ENCODE measurements at places on chromosomes 4 and X.

DNA sequence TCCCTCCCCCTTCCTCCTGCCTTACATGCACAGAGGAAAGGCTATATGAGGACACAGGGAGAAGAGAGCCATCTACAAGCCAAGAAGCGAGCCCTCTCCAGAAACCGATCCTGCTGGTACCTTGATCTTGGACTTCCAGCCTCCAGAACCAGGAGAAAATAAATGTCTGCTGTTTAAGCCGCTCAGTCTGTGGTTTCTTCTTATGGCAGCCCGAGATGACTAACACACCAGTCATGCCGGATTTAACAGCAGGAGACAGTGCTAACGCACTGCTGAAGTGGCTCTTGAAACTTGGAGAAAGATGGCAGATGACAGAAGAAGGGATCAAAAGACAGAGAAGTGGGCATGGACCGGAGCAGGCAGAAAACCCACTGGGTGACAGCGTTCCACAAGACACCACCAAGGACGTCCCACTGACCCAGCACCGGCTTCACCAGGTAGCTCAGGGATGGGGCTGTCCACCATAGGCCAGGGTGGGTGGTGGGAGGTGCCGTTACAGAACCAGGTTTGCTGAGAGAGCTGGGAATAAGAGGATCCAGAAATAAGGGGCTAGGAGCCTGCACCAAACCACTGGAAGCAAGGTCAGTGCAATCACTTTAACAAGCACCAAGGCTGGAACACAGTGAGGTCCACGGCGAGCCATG lies 6.2 kb upstream of the MAN2B2 start:
- DNase-seq: no peak

DNA sequence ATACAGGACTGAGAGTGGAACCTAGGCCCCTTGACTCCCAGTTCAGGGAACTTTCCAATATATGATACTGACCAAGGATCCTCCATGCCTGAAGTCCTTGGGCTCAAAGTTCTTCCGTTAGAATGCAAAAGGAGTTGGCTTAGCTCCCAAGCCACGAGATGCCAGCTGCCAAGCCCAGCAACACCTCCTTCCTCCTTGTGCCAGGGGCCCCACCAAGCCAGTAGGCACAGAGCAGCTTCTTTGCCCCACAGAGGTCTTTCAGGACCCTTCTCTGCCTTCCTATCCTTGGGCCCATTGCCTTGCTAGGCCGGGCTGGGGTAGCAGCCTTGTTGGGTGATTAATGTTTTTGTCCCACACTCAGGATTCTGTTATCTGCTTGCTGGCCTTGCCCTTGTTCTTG lies 105.6 kb downstream of the EFNB1 start:
- no peak for DNase-seq

DNA sequence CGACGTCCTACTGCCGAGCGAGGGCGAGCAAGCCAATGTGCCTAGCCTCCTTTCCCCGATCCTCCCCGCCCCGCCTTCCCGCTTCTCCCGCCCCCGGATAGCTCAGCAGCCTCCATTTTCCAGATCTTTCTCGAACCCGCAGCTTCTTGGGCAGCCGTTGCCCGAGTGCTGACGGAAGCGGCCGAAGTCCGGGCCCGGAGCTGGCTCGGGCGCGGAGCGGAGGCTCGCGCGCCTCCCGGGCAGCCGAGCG lies 172 bp upstream of the HSPA4L start:
- peak; percentile 84 for DNase-seq

- DNase-seq: no peak
Measured at GRCh38 chr4:40946652-40947051, 196.9 kb downstream of the NSUN7 start.

DNA sequence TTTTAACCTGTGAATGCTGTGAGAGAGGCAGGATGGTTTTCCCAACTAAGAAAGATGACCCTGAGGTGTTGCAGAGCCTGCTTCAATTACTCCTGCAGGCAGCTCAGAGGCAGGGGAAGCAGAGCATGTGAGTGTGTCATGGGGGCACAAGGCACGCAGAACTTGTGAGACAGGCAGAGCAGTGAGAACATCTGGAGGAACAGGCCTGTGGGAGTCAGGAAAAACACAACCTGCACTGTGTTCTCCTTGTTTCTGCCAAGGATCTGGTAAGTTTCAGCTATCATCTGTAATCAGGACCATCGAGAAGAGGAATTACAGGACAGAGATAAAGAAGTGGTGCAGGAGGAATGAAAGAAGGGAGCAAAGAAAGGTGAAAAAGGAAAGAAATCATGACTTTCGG lies 741.8 kb upstream of the INTU start:
- no peak for DNase-seq

DNA sequence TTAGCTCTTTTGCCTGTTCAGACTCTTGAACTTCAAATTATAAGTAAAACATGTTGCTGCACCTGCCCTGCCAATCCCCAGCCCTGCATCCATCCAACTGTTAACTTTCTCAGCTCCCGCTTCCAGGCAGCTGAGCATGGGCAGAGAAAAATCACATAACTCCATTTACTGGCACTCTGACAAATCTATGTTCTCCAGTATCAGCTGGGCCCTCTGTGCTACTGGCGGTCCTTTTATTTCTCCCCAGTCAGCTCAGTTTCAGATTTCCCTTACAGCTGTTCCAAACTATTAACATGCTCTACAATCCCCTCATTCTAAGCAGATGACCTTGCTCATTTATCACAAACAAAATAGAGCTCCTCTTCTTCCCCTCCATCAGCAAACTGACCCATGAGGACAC lies 240.4 kb upstream of the TET2 start:
- DNase-seq: no peak

GRCh38 chrX:155052738-155053498 lies 18.0 kb downstream of the CMC4 start:
- no peak for DNase-seq

DNA sequence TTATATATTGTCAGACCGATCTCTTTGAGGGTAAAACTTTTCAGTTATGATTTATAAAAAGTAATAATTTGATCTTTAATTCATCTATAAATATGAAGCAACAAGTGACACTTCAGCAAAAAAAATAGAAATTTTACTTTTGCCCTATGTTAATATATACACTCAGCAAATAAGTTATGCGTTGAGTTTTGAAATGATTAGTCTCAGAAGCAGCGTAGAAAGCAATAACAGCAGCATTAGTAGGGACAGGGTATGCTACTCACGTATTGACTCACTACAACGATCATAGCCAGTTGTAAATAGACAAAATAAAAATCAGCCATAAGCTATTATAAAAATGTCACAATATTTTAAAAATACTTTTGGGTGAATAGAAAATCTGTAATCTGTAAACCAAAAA lies 1229.2 kb downstream of the ADGRL3 start:
- no peak for DNase-seq

DNA sequence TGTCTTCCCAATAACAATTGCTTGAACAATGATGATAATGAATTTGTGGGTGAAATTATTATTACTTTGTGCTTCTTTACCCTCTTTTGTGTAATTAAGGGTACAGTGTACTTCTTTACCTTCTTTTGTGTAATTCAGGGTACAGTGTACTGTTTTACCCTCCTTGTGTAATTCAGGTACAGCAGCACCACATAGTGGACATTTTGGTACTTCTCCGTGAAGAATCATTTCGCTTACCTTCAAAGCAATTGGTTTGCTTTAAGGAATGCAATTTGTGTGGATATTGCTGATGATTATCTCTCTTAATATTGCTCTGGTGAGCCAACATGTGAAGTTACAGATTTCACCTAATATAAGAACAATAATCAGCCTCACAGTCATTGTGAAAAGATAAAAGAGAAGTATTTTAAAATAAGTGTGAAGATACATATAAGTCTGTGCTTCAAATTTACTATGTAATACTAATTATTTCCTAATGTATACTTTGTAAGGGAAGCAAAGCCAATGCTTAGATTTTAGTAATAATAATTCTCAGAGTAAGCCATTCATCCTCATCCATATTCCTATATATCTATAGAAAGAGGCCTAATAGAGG lies 27.2 kb upstream of the SEC24B start:
- peak; percentile 31 for DNase-seq

DNA sequence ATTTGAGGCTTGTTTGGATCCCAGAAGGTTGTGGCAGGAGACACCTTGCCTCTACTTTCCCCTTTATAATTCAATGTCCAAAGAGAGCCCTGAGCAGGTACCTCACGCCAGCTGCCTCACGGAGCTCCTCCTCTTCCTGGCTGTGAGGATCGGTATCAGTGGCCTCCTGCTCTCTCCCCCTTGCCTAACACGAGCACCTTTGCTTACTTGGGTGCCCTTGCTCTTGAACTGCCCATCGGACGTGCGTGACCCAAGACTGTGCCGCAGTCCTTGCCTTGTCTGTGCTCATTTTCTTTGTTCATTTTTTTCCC lies 27.8 kb upstream of the MSANTD1 start:
- DNase-seq: no peak

DNA sequence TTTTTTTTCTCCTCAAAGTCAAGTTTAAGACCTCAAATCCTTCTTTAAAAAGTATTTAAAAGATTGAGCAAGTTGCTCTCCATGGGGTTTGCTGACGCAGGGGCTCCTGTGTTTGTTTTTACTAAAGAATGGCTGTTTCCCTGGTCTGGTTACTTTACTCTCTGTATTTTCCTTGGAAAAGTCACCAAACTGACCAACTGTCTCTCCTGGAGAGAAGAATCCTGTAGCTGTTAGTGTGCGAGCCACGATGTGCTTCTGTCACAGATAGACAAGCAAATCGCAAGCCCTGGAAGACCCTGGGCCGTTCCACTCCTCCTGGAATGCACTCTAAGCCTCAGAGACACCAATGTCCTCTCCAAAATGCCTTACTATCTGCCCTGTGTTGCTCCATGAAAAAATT lies 212.1 kb downstream of the CHIC2 start:
- no peak for DNase-seq

DNA sequence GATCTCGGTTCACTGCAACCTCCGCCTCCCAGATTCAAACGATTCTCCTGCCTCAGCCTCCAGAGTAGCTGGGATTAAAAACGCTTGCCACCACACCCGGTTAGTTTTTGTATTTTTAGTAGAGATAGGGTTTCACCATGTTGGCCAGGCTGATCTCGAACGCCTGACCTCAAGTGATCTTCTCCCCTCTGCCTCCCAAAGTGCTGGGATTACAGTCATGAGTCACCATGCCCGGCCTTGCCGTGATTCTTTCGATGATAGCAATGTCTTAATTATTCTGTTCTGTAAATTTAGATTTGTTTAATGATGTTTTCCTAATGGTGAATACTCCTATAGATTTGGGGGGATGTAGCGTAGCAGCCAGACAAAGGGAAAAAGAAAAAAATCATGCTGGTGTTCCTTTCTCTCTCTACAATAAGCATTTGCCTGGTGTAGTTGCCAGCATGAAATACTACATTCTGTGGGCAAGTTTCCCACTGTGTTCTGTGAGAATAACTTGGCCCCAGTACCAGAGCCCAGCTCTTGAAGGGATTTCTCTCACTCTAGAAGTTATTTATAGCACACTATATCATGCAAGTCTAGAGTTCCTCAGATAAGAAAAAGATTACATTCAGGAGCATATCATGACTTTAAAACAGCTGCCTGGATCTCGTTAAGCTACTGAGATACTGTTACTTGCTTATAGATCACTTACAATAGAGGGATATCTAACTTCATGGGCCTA lies 15.4 kb downstream of the NIPAL1 start:
- DNase-seq: no peak

GRCh38 chr4:37476256-37476655 lies 209.9 kb downstream of the RELL1 start:
- no peak for DNase-seq

- peak; percentile 55 for DNase-seq
Measured at GRCh38 chr4:10582059-10582686, 102.4 kb downstream of the CLNK start.

DNA sequence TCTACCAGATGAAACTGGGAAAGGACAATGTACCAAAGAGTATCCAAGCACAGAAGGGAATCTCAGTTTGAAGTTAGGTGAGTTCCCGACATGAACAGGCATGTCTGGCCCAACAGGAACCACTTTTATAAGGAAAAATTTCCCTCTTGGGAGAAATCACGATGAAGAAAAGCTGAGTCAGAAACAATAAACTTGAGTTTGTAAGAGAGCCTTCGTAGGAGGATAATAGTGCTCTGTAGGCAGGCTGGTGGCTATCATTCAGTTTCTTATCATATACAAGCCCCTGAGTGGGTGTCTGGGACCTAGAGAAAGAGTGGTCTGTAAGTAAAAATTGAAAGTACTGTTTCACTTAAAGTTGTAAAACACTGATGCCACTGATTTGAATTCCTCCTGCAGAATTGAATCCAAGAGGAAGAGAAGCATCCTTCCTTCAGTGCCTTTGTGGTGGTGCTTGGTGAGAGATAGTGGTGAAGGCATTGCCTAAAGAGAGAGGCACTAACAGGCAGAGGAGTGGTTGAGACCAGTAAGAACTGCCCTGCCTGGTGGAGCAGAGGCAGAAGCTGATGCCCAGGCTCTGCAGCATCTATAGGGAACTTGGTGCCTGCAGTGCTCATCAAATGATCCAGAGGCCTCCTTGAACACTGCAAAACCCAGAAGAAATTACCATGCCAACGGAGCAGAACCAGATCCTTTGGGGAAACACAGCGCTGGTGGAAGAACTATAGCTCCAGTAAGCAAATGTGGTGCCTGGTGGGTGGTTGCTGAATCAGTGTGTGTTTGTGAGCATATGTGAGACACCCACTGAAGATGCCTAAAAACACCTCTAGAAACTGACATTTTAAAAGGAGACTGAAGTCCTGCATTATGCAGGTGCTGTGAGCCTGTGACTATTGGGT lies 31.7 kb upstream of the METAP1 start:
- no peak for DNase-seq

DNA sequence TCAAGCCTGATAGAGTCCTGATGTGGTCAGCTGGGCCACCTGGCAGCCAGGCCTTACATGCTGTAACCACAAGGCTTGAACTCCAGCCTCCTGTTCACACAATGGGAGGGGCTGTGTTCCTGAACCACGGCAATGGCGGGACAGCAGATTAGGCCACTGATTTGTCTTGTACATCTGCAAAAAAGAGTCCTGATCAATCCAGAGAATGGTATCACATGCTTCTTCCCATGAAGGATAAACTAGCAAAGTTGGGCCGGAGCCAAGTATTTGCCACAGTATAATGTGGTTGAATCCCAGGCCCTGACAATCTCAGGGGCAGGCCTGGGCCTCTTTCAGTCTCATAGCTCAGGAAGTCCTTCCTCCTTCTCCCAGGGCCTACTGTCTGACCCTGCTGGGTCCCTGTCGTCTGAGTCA lies 2182.5 kb upstream of the AGA start:
- DNase-seq: no peak

- DNase-seq: no peak
Measured at GRCh38 chr4:52660643-52661042, 1.5 kb upstream of the USP46 start.

DNA sequence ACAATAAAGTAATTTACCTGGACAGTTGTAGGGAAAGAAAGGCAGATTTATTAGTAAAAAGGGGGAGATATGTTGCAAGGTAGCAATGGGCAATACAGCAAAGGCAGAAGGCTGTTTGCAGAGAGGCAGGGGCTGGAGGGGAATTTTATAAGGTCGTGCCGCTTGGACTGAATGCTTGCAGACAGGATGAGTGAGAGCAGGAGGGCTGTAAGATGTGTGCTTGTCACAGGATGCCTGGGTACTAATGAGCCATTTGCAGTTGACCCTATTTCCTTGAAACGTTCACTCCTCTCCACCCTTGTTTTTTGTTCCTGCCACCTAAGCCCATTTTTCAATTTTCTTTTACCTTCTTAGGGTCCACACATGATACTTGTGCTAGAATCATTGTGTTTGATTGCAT lies 214.7 kb downstream of the TRAM1L1 start:
- DNase-seq: no peak
